ENCODE measurements at places on chromosomes 5 and 9.
A peak's percentile ranks its signal among the peaks of the same experiment; 100 is the strongest.

DNA sequence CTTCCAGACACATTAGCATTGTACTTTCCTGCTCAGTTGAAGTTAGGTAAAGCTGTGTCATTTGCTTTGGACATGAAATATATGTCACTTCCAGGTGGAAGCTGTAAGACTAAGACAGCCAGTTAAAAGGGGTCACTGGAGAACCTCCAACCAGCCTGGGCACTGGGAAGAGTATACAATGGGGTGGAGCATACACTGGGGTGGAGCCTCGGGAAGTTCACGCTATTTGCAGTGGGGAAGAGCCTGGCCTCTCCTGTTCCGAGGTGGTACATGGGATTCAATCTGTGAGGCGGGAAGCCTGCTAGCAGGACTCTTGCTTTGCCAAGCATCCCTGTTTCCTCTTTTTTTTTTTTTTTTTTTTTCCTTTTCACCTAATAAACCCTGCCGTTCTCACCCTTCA is 145.3 kb downstream of the TTC39B start:
- DNase-seq = no peak

GRCh38 chr5:135386096-135386495 is 12.9 kb downstream of the MACROH2A1 start:
- DNase-seq = no peak

- no peak for DNase-seq
Measured at GRCh38 chr5:67095346-67096171, 101.0 kb downstream of the CD180 start.

GRCh38 chr5:17229313-17229712 is 11.9 kb downstream of the BASP1 start:
- DNase-seq = no peak

DNA sequence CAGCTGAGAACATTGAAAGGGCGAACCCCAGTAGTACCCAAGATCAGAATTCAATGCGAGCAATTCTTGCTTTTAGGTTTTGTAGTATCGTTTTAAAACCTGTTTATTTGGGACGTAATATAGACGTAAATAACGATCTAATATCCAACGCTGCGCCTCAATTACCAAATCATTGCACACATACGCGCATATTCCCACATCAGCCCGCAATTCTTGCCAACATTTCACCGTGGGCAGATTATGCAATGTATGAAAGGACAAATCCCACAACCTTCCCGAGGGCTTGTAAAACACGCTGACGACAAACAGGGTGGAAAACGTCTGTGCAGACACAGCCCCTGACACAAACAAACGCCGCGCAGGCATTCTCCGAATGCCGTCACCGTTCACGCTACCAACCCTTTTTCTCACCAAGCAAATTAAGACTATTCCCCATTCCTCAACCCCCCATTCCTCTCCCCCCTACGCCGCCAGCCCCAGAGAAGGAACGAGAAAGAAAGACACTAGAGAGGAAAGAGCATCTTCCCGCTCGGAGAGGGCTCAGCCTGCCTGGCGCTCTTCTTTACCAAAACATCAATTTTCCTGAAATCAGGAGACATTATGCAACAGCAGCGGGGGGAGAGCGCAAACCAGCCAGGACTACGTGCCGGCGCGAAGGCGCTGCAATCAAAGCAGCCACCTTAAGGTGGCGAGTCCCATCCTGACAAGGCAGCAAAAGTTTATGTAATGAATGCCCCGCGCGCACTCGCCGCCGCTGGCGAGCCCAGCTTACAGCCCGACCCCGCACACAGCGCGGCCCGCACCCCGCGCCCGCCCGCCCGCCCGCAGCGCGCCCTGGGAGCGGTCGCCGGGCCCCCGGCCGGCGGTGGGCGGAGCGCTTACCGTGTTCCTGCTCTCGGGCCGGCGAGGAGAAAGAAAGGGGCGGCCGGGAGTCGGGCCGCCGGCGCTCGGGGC is 597 bp downstream of the NFIL3 start:
- peak; percentile 37 for DNase-seq

DNA sequence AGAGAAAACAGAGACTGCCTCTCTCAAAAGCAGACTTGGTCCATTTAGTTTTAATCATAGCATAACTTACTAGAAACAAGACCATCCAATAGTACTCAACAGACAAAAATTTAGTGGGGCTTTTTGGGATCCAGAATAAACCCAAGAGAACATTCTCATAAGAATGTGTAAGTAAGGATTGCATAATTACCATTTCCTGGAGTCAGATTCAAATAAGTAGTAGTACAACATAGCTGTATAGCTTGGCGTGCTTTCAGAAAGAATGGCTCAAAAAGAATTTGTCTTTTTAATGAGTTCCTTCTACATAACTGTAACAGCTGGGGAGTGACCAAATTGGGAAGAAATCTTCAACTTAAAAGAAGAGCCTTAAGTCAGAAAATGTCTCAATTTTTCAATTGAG is 145.4 kb downstream of the DENND1A start:
- no peak for DNase-seq

- no peak for DNase-seq
Measured at GRCh38 chr9:23682352-23682751, 143.7 kb downstream of the ELAVL2 start.

DNA sequence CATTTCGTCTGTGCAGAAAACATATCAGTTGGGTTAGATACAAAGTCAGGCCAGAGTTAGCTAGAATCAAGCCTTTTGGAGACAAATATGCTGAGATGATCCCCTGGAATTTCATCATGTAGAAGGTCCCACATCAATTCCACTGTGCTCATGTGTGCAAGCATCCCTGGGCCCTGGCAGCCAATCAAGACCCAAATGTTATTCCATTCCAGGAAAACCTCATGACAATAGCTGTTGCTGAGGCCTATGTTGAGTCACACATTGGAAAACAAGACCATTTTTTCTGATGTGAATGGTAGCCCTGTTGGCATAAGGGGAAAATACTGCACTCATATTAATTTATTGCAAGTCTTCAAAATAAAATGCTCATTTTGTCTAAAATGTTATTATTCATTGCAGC is 11.5 kb downstream of the SPOCK1 start:
- no peak for DNase-seq

DNA sequence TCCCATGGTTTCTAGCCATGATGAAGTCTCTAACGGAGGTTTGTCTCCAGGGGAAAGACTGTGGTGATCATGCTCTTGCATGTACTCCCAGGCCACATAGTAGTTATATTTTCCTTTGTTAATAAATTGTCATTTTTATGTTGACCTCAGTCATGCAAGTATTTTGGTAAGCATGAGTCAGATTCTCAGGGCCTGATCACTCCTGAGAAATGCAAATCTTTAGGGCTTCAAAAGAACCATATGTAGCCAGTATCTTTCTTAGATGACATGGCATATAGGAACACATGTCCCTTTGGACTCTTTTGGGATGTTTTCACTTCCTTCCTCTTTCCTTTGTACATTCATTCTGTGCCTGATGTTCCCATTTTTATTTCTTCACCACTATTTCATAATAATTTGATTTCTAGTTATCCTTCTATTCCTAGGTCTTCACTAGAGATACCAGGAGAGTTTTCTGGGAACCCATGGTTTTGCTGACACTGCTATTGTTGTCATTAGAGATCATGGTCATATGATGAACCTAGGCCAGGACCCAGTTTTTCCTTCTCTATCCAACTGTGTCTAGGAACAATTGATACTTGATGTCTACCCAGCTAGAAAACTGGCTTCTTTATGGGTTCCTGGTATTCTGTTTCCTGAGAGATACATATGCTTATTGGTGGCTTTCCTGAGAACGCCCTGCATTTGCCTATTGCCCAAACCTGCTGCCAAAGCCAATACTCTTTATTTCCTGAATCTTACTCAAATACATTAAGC is 248.1 kb upstream of the NREP start:
- DNase-seq = no peak

GRCh38 chr5:127290019-127290945 is at the start of gene MEGF10:
MEGF10 (plus strand) TSS chr5:127290796; CDS start chr5:127331309, 40,513 bp downstream.
- no peak for DNase-seq

DNA sequence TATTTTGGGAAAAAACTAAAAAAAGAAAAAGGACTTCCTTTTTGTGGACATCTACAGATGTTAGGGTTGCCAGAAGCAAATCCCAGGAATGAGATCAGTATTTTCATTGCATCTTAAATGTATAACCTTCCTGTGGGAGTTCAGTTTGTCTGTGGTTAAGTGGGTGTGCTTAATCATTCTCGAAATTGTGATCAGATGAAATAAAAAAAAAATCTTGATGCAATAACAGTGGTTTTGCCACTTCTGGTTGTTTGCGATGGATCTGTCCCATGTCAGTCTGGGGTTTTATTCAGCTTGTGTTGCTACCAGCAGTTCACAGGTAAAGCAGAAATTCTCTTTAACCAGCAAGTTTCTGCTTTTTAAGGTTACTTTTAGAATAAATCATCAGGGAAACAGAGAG is 179.0 kb downstream of the MAN2A1 start:
- DNase-seq = no peak

GRCh38 chr5:107149243-107150005 is 521.3 kb downstream of the EFNA5 start:
- no peak for DNase-seq

- DNase-seq = peak; percentile 8
Measured at GRCh38 chr9:131045300-131046092, 36.5 kb downstream of the LAMC3 start.

GRCh38 chr5:104733063-104733669 is 1170.6 kb upstream of the NUDT12 start:
- no peak for DNase-seq
